Endodermal cell (in vitro differentiated cells): ENCODE measurements at places on chromosomes 12 and 14.

DNA sequence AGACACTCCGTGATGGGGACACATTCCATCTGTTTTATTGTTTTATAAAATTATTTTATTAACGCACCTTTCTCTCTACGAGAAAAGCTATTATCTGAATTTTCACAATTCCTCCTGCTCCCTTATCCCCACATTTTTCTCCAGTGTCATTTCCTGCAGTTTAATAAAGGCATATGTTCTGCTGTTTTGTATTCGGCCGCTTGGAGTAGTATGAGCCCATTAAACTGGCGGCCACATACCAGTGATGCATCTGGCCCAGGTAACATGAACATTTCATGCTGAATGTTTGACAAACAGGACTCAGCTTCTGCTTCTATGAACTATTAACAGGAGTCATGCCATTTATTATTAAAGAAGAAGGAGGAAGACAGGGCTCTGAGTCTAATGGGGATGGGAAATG, 511.0 kb downstream of the TMEM121 start:
- H3K4me3 ChIP-seq = no peak overlapping the region
- no peak overlapping the region for H3K27ac ChIP-seq
- no peaks in the 10 kb centered on the region for H3K36me3 ChIP-seq
- no peaks in the 10 kb centered on the region for H3K27me3 ChIP-seq
- no peak for DNase-seq

- H3K36me3 ChIP-seq = no peaks in the 10 kb centered on the region
- no peak for DNase-seq
- no peaks in the 10 kb centered on the region for H3K4me1 ChIP-seq
- no peaks in the 10 kb centered on the region for H3K27me3 ChIP-seq
- H3K27ac ChIP-seq = no peak overlapping the region
Measured at GRCh38 chr14:58690801-58691516, 53.2 kb downstream of the DACT1 start.

- no peaks in the 10 kb centered on the region for H3K36me3 ChIP-seq
- H3K27me3 ChIP-seq = no peaks in the 10 kb centered on the region
- no peak overlapping the region for H3K4me3 ChIP-seq
Measured at GRCh38 chr14:50091240-50091913, 25.0 kb downstream of the VCPKMT start.

GRCh38 chr12:83110424-83110823, 423.7 kb downstream of the TMTC2 start:
- H3K4me3 ChIP-seq = no peak overlapping the region
- no peaks in the 10 kb centered on the region for H3K27me3 ChIP-seq
- no peak overlapping the region for H3K27ac ChIP-seq
- H3K36me3 ChIP-seq = no peaks in the 10 kb centered on the region
- H3K4me1 ChIP-seq = no peaks in the 10 kb centered on the region

- no peaks in the 10 kb centered on the region for H3K27me3 ChIP-seq
- H3K4me3 ChIP-seq = no peak overlapping the region
- peaks cover 40% of the 10 kb centered on the region for H3K36me3 ChIP-seq
Measured at GRCh38 chr12:68623984-68624383, 13.3 kb downstream of the RAP1B start.

DNA sequence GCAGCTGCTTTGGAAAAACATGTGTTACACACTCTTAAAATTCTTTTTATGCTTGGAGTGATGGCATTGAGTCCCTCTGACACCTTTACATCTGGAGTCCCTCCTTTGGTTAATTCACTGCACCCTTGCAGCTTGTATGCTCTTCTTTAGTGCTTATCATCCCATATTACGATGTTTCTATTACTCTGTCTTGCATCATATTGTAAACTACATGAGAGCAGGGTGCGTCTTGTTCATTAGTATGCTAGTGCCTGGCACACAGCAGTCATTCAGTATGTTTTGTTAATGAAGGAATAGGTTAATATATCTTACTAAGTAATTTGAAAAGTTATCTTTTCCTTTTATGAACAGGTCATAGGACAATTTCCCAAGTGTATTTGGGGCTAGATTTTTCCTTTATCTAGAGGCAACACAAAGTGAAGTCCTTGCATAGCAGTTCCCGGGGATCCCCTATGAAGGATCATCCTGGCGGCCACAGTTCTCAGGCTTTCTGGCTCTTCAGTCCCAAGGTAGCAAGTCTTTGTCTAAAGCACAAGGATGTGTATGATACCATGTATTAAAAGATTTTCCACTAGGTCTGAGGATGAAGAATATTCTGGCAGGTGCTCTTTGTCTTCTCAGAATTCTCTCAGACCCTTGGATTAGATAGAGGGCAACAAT, 363.8 kb downstream of the FUT8 start:
- H3K4me1 ChIP-seq = peaks cover 7% of the 10 kb centered on the region
- H3K27me3 ChIP-seq = peaks cover 9% of the 10 kb centered on the region
- H3K4me3 ChIP-seq = no peak overlapping the region
- no peaks in the 10 kb centered on the region for H3K36me3 ChIP-seq

- no peak overlapping the region for H3K4me3 ChIP-seq
- no peak overlapping the region for H3K27ac ChIP-seq
- peak; percentile 63 for DNase-seq
- no peaks in the 10 kb centered on the region for H3K36me3 ChIP-seq
- no peaks in the 10 kb centered on the region for H3K4me1 ChIP-seq
Measured at GRCh38 chr14:76977793-76978720, 50.5 kb downstream of the IRF2BPL start.

DNA sequence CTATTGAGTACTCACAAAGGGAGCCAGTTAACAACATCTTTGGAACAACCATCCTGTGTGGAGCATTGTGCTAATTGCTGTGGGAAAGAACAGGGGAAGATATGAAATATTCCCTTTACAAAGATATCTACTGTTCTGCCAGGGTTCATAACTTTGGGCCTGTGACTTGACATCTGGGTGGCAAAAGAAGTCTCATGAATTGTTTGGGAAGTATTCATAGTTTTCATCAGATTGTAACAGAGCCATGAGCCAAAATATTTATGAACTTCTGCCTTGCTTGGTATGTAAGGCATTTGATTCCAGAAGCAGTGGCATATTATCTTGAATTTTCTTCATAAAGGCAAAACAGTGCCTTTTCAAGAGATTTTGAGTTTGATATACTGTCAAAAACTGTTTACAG, 816.2 kb downstream of the DIO2 start:
- no peaks in the 10 kb centered on the region for H3K36me3 ChIP-seq
- no peak for DNase-seq
- H3K4me3 ChIP-seq = no peak overlapping the region
- H3K27me3 ChIP-seq = no peaks in the 10 kb centered on the region
- H3K4me1 ChIP-seq = peaks cover 5% of the 10 kb centered on the region

GRCh38 chr14:94407906-94408305, 19.5 kb upstream of the SERPINA1 start:
- no peaks in the 10 kb centered on the region for H3K4me1 ChIP-seq
- H3K27ac ChIP-seq = no peak overlapping the region
- DNase-seq = no peak
- no peaks in the 10 kb centered on the region for H3K36me3 ChIP-seq
- H3K27me3 ChIP-seq = peaks cover 4% of the 10 kb centered on the region

- no peak overlapping the region for H3K4me3 ChIP-seq
- H3K36me3 ChIP-seq = no peaks in the 10 kb centered on the region
- H3K27me3 ChIP-seq = no peaks in the 10 kb centered on the region
- DNase-seq = no peak
Measured at GRCh38 chr14:68677901-68678300, 115.0 kb downstream of the ZFP36L1 start.

DNA sequence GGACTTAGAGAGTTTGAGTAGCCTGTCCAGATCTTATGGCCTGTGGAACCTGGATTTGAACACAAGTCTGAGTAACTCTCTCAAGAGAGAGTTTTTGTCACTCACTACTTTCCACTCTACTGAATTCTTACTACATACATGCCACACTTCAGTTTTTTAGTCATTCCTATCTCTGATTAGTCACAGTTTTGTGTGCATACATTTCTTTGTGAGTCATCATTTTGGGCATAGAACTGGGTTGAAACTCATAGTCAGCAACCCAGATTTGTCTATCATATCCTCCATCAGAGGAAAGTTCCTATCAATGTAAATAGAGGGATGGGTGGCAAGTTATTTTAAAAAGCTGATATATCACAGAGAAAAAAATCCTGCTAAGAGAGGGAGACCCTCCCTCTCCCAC, 42.9 kb downstream of the FLRT2 start:
- H3K27ac ChIP-seq = no peak overlapping the region
- H3K36me3 ChIP-seq = no peaks in the 10 kb centered on the region
- H3K4me3 ChIP-seq = no peak overlapping the region

DNA sequence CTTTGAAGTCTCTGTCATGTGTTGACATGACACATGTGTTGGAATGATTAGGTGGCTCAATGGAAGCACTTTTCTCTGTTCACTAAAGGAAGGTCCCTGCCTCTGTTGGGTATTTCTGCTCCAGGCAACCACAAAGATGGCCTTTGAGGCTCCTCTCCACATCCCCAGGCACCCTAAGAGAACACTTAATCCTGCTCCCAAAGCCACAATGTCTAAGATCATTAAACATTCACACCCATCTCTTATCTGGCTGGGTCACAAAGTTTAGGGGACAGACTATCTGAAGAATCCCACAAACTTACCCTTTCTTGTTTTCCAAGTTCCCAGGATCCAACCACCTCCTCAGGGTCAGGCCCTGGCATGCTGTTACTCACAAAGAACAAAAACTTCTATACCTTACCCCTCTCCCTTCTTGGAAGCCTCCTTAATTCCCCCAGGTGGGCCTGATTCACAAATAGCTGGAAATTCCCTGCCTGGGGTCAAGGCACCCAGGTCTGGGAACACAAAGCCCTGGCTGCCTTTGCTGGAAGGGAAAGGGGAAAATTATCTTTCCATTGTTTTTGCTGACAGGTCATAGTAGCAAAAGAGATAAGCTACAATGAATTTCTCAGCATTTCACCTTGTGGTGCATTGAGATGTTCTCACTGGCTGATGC, 333.7 kb downstream of the PCNX1 start:
- no peak overlapping the region for H3K4me3 ChIP-seq
- H3K27me3 ChIP-seq = no peaks in the 10 kb centered on the region
- no peaks in the 10 kb centered on the region for H3K36me3 ChIP-seq
- peak; percentile 53 for DNase-seq
- H3K27ac ChIP-seq = no peak overlapping the region

- no peaks in the 10 kb centered on the region for H3K36me3 ChIP-seq
- H3K27ac ChIP-seq = no peak overlapping the region
- H3K27me3 ChIP-seq = no peaks in the 10 kb centered on the region
Measured at GRCh38 chr14:76434220-76434619, 58.3 kb downstream of the ESRRB start.

DNA sequence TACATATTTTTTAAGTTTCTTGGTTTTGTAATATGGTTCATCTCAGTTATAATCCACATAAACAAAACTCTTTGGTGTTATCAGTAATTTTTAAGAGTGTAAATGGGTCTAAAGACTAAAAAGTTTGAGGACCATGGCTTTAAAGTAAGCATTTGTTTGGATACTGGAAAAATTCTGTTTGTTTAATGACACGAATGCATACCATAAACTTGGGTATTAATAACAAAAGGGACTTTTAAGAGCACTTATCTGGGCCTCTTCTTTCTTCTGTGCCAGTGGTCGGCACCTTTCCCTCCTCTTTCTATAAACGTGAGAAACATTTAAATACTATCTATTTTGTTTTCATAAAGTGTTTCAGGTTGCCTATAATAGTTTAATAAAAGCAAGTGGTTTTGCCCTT, 47.4 kb downstream of the SAMD4A start:
- no peaks in the 10 kb centered on the region for H3K27me3 ChIP-seq
- no peaks in the 10 kb centered on the region for H3K36me3 ChIP-seq
- DNase-seq = no peak
- no peaks in the 10 kb centered on the region for H3K4me1 ChIP-seq
- H3K27ac ChIP-seq = no peak overlapping the region

DNA sequence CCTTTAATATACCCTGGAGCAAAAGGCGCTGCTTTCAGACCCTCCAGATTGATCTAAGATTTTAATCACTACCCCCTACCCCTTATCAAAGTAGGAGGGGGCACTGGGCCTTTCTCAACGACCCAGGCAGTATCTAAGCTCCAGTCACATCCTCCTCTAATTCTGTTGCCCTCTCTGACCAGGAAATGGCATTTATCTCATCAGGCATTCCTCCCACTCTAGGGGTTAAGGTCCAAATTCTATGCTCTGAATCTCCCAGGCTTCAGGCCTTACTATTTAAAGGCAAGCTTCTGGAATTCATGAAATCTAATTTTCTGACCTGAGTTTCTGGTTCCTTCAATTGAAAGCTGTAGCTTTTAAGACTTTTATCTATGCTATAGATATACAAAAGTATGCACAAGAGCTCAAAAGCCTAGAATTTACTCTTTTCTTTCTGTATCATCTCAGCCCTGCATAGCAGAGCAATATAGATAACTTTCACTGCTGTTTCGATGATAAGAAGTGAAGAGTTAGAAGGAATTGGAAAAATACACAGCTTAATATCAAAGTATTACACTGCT, 622.9 kb downstream of the RPS29 start:
- no peaks in the 10 kb centered on the region for H3K4me1 ChIP-seq
- no peak for DNase-seq
- no peak overlapping the region for H3K4me3 ChIP-seq
- H3K27me3 ChIP-seq = no peaks in the 10 kb centered on the region
- no peaks in the 10 kb centered on the region for H3K36me3 ChIP-seq

- no peak overlapping the region for H3K4me3 ChIP-seq
- H3K36me3 ChIP-seq = no peaks in the 10 kb centered on the region
- H3K27me3 ChIP-seq = peaks cover 7% of the 10 kb centered on the region
- DNase-seq = no peak
Measured at GRCh38 chr12:13046964-13047363, 2.8 kb downstream of the FAM234B start.

- no peak overlapping the region for H3K4me3 ChIP-seq
- H3K36me3 ChIP-seq = no peaks in the 10 kb centered on the region
- peaks cover 4% of the 10 kb centered on the region for H3K4me1 ChIP-seq
- H3K27ac ChIP-seq = no peak overlapping the region
- no peak for DNase-seq
Measured at GRCh38 chr14:85963486-85963885, 433.5 kb downstream of the FLRT2 start.

DNA sequence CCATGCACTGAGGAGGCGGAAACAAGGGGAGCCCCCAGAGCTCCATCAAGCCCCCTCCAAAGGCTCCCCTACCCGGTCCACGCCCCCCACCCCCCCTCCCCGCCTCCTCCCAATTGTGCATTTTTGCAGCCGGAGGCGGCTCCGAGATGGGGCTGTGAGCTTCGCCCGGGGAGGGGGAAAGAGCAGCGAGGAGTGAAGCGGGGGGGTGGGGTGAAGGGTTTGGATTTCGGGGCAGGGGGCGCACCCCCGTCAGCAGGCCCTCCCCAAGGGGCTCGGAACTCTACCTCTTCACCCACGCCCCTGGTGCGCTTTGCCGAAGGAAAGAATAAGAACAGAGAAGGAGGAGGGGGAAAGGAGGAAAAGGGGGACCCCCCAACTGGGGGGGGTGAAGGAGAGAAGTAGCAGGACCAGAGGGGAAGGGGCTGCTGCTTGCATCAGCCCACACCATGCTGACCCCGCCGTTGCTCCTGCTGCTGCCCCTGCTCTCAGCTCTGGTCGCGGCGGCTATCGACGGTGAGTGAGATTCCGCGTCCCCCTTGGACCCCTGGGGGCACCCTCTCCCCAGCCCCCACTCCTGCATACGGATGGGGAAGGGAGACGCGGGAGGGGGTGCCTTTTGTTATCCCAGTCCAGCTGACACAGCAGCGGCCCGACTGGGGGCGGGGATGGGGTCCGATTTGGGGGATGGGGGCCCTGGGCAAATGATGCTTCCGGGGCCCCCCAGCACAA, 400 bp downstream of the LRP1 start:
- no peaks in the 10 kb centered on the region for H3K27me3 ChIP-seq
- peak overlapping the region; percentile 48 for H3K27ac ChIP-seq
- DNase-seq = peak; percentile 83
- peaks cover 3% of the 10 kb centered on the region for H3K4me1 ChIP-seq
- peak overlapping the region; percentile 93 for H3K4me3 ChIP-seq
